ENCODE measurements at places on chromosomes 7 and 10.

DNA sequence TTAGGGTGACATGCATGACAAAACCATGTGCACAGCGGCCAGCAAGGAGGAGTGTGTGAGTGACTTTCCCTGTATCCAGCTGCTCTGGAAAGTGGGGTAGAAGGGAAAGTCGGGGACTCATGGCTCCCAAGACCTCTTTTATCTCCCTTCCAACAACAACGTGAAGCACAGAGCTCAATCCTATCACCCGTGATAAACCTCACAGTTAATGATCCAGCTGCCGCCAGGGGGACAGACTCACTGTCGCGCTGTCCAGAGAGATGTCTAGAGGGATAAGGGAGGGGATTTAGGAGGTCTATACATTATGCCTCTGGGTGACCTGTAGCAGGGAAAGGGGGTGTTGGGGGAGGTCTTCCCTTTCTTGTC is 84.0 kb upstream of the SMNDC1 start:
- no peak for DNase-seq

DNA sequence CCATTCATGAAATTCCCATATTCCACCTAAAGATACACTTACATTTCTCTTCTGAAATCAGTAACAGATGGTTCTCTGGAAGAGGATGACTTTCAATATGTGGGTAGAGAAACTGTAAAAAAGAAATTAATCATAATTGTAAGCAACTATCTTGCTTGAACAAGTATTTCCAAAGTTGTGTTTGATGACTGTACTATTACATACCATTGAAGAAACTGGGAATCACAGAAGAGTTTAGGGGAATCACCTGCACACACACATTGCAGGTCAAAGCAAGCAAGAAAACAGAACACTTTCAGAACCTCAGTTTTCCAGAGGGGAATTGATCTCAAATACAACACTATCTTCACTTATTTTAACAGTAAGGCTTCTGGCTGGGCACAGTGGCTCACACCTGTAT is 33.6 kb downstream of the GSAP start:
- DNase-seq = no peak

- no peak for DNase-seq
These were observed 29.0 kb downstream of the GSTO2 start for GRCh38 chr10:104297697-104298660.

- DNase-seq = no peak
These were observed 20.5 kb upstream of the SLC16A12 start for GRCh38 chr10:89555688-89556445.

- DNase-seq = no peak
These were observed 400.5 kb downstream of the IPMK start for GRCh38 chr10:57867241-57867640.

GRCh38 chr7:75900617-75901315 is 14.2 kb upstream of the POR start:
- no peak for DNase-seq

GRCh38 chr10:72087969-72088888 is at the start of gene SPOCK2:
Gene SPOCK2, minus strand, starts transcription at chr10:72088551. Its CDS starts 223 bp downstream, at chr10:72088328.
- no peak for DNase-seq

All from DMS153 (cell line).